ENCODE measurements at places on chromosomes 11 and 22.

GRCh38 chr11:126476266-126476924, 120.9 kb downstream of the ST3GAL4 start:
- no peak for DNase-seq

- DNase-seq, result no peak
These were observed 398.8 kb downstream of the GUCY1A2 start for GRCh38 chr11:106619320-106619990.

GRCh38 chr11:36492724-36493304, 17.3 kb downstream of the TRAF6 start:
- DNase-seq, result peak; percentile 40

- no peak for DNase-seq
These were observed 24.2 kb upstream of the KCNJ11 start for GRCh38 chr11:17412488-17413180.

GRCh38 chr11:28858076-28858475, 749.9 kb downstream of the METTL15 start:
- no peak for DNase-seq

- DNase-seq, result no peak
These were observed 60.9 kb upstream of the ZC3H12C start for GRCh38 chr11:110032259-110032658.

DNA sequence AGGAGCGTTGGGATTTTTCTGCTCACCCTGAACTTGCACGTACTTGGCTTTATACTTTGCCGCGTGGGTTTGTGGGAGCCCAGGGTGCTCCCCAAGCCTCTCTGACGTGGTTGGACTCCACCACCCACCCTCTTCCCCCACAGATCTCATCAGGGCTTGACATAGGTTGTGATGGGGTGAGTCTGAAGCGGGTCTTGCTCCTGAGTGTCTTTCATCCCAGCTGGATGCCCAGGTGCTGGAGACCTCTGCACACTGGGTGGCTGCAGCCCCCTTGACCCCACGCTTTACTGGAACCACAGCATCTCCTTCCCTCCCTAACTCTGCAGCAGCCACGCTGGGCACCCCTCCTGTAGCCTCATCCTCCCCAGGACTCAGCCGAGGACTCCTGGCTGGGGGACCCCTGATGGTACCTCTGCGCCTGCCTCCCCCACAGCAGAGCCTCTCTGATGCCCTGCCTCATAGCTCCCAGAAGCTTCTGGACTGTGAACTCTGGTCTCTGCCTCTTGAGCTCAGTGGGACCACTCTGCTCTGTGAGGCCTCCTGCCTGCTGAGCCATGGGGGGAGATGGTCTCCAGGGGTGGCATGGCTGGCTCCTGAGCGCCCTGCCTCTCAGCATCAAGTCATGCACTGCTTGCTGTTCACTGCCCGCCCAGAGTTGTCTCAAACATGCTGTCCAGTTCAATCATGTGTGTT, 45.2 kb downstream of the MYEOV start:
- DNase-seq, result peak; percentile 2

DNA sequence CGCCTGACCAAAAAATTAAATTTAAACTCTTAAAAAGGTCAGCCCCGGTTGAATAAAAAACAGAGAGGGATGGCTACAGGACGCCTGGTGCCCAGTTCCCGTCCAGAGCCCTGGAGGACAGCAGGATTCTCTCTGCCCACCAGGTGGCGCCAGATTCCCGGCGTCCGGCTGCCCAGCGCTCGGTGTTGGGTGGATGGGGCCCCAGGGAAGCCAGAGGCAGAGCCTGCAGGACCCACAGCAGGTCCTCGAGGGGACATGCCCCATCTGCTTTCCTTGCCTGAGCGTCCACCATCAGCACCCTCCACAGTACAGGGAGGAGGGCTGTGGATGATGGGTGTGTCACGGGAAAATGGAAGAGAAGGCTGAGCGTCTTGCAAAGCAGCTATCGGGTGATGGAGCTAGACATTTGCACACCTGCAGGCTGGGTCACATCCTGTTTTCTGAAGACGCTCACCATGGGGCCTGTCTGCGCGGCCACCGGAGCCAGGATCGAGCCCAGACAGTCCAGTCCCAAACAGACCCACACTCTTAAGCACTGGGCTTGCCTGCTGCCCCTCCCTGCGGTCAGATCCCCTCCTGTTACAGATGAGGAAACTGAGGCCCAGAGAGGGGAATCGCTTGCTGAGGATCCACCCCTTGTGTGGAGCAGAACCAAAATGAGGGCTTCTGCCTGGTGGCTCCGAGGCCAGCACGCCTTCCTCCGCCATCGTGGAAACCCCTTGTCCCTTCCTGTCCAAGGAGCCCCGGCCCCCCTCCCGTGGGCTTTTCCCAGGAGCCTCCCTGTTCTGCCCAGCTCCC, 18.5 kb upstream of the CBX7 start:
- DNase-seq, result peak; percentile 84

Data from stimulated activated CD4-positive, alpha-beta T cell treated with anti-CD3 and anti-CD28 coated beads, Interleukin-4, amount 100 ng/mL, for 24 hours (primary cell).